ENCODE measurements at places on chromosomes 5 and 9. TPM values are rescaled to one million over a fixed set of nuclear protein-coding genes. Genes with fewer than 3 reads are reported as not detected.

Gene FANCC
- 18.0 TPM for total RNA-seq

Gene PCDHGB4
- total RNA-seq = not detected

Gene ACER2
- total RNA-seq = 2.7 TPM

GRCh38 chr5:95861221-95861863 is 38.8 kb upstream of the GLRX start:
- no peak for DNase-seq
- no peaks in the 10 kb centered on the region for H3K27me3 ChIP-seq
- H3K27ac ChIP-seq = no peak overlapping the region
- no peak overlapping the region for H3K4me3 ChIP-seq
- no peaks in the 10 kb centered on the region for H3K4me1 ChIP-seq
- no peaks in the 10 kb centered on the region for H3K36me3 ChIP-seq

DNA sequence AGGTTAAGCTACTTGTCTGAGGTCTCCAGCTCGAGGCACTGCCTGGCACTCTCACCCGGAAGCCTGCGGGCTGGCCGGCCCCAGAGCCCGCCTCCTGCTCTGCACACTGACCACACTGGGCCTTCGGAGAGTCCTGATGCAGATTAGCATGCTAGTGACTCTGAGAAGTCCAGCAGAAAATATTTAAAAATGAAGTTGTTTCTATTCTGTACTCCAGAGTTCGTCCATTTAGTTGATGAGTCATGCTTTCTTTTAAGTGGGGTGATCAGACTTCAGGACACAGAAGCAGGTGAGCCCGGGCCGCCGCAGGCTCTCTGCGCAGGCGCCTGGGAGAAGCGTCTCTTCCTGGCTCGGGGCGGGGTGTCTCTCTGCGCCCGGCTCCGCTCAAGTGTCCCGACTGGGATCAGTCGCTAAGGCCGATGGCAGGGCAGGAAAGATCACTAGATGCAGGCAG is 32.5 kb downstream of the FAM240B start:
- no peaks in the 10 kb centered on the region for H3K27me3 ChIP-seq
- no peak overlapping the region for H3K4me3 ChIP-seq
- H3K4me1 ChIP-seq = no peaks in the 10 kb centered on the region
- no peak overlapping the region for H3K27ac ChIP-seq
- H3K36me3 ChIP-seq = no peaks in the 10 kb centered on the region

DNA sequence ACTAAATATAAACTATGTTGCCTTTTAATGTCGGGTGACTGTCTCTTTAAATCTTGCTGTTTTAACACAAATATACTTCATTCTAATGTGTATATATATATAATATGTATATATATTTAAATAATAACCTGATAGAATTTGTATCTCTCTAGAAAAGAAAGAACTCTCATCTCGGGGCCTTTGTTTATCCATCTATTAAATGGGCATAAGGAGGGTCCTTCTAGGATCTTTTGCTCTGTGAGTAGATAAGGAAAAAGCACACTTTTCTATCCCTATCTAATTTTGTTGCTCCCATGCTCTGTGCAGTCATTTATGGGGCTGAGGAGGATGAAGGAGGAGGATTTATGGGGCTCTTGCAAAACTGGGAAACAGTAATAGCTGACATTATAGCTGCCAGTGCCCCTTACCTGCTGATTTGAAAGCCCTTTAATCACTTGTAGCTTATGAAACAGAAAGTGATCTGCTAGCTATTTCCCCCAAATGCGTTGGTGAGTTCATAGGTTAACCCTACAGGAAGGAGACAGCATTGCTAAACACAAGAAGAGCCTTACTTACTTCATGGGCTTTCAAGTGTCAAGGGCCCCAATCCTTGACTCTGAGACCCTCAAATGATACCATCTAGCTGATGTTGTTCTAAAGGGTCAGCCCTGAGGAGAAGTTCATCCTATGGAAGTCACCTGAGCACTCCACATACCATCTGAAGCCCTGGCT is 5.8 kb upstream of the PPARGC1B start:
- DNase-seq = peak; percentile 22
- H3K4me1 ChIP-seq = peaks cover 7% of the 10 kb centered on the region
- H3K27ac ChIP-seq = no peak overlapping the region
- H3K27me3 ChIP-seq = no peaks in the 10 kb centered on the region
- H3K36me3 ChIP-seq = no peaks in the 10 kb centered on the region
- H3K4me3 ChIP-seq = no peak overlapping the region

DNA sequence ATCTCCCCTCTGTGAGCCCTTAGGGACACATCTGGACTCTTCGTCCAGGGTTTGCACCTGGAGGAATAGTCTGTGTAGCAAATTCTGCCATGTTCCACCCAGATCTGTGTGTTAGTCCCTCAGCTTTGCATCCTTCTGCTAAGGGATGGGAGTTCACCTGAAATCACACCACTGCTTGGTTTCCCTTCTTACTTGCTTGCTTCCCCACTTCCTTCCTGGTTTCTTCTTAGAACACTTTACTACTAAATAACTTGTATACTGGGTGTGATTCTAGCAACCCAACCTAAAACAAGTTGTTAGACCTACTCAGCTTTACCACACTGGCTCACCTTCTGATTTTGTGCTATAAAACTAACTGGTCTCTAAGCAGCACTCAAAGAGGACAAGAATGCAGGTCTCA is 202.6 kb upstream of the MAP3K1 start:
- H3K4me3 ChIP-seq = peak overlapping the region; percentile 9
- H3K4me1 ChIP-seq = peaks cover 68% of the 10 kb centered on the region
- no peaks in the 10 kb centered on the region for H3K27me3 ChIP-seq
- no peak overlapping the region for H3K27ac ChIP-seq
- H3K36me3 ChIP-seq = no peaks in the 10 kb centered on the region

GRCh38 chr9:27847818-27848217 is 274.5 kb upstream of the C9orf72 start:
- no peaks in the 10 kb centered on the region for H3K4me1 ChIP-seq
- H3K27me3 ChIP-seq = no peaks in the 10 kb centered on the region
- no peak for DNase-seq
- H3K36me3 ChIP-seq = no peaks in the 10 kb centered on the region

DNA sequence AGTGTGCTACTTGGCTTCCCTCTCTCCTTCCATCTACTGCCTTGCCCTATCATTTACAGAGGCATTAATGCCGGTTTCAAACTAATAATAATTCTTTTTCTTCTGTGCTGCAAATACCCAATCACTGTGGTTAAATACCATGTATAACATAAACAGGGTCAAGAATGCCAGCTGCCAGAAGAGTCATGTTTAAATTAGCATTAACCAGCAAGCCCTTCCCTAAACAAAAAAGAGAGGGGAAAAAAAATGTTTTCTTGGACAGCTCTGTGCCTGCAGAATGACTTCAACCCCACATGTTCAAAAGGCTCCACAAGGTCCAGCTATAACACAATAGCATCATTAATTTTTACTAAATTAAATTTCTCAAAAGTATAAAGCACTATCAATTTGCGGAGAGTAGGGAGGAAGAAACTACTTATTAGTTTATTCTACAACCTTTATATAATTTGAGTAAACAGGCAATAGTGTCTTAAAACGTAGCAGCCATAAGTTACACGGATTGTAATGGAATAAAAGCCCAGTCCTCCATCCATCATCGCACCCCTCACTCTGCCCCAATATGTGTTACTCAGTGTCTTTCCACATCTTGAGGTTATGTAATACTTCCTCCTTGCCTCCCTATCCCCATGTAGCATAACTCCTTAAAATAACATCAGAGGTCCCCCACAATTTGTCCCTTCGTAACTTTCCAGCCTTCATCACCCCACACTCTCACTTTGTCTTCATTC is 3.9 kb downstream of the LPAR1 start:
- no peaks in the 10 kb centered on the region for H3K4me1 ChIP-seq
- H3K4me3 ChIP-seq = no peak overlapping the region
- no peaks in the 10 kb centered on the region for H3K27me3 ChIP-seq
- no peaks in the 10 kb centered on the region for H3K36me3 ChIP-seq
- DNase-seq = no peak

- no peak overlapping the region for H3K27ac ChIP-seq
- H3K4me1 ChIP-seq = peaks cover 12% of the 10 kb centered on the region
- no peak for DNase-seq
- no peaks in the 10 kb centered on the region for H3K27me3 ChIP-seq
- no peaks in the 10 kb centered on the region for H3K36me3 ChIP-seq
Observed at GRCh38 chr5:139659695-139660101, 11.5 kb downstream of the CXXC5 start.

- no peaks in the 10 kb centered on the region for H3K36me3 ChIP-seq
- no peak overlapping the region for H3K4me3 ChIP-seq
- no peaks in the 10 kb centered on the region for H3K4me1 ChIP-seq
Observed at GRCh38 chr5:180988016-180988415, 630 bp upstream of the BTNL3 start.

DNA sequence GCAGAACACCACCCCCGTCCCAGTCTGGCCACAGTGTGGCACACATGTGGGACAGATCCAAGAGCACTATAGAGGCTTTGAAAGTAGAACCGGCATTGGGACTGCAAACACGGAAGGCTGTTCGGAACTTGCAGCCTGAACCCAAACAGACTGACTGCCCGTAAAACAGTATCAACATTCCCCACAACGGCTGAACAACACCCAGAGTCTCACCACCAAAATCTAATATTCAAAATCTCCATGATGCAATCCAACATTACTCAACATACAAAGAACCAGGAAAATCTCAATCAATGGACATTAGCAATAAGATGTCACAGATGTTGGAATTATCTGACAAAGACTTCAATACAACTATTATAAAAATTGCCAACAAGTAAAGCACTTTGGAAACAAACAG is 82.3 kb downstream of the ROR2 start:
- H3K4me1 ChIP-seq = no peaks in the 10 kb centered on the region
- no peaks in the 10 kb centered on the region for H3K27me3 ChIP-seq

GRCh38 chr5:103473725-103474124 is 88.9 kb downstream of the NUDT12 start:
- H3K36me3 ChIP-seq = no peaks in the 10 kb centered on the region
- no peak overlapping the region for H3K4me3 ChIP-seq
- no peaks in the 10 kb centered on the region for H3K4me1 ChIP-seq
- H3K27me3 ChIP-seq = no peaks in the 10 kb centered on the region

DNA sequence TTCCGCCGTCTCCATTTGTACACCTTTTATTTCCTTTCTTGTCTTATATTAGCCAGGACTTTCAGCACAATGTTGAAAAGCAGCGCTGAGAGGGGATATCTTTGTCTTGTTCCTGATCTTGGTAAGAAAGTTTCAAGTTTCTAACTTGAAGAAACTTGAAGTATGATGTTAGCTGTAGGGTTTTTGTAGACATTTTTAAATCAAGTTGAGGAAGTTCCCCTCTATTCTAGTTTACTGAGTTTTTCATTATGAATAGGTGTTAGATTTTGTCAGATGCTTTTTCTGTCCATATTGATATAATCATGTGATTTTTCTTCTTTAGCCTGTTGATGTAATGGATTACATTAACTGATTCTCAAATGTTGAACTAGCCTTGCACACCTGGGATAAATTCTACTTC is 425.7 kb downstream of the PIK3R1 start:
- no peaks in the 10 kb centered on the region for H3K27me3 ChIP-seq
- H3K27ac ChIP-seq = no peak overlapping the region
- DNase-seq = no peak
- H3K4me1 ChIP-seq = no peaks in the 10 kb centered on the region
- no peaks in the 10 kb centered on the region for H3K36me3 ChIP-seq
- no peak overlapping the region for H3K4me3 ChIP-seq

DNA sequence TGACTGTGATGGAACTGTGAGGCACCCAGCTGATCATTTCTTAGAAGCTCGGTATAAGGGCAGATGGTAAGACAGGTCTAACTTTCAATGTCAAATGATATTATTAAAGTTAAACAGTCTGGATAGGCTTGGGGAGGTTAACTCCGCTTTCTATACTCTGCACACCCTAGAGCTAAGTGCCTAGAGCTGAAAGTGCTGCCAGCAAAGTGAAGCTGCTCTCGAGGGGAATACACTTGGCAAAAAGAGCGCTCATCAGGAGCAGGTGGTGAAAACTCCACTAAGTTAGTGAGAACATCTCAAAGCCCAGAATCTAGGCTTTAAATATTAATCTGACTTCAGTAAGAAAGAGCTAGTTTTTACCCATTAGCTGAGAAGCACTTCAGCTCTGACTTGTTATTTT is 349.6 kb upstream of the SLC30A5 start:
- H3K4me3 ChIP-seq = no peak overlapping the region
- no peaks in the 10 kb centered on the region for H3K36me3 ChIP-seq
- no peaks in the 10 kb centered on the region for H3K27me3 ChIP-seq

DNA sequence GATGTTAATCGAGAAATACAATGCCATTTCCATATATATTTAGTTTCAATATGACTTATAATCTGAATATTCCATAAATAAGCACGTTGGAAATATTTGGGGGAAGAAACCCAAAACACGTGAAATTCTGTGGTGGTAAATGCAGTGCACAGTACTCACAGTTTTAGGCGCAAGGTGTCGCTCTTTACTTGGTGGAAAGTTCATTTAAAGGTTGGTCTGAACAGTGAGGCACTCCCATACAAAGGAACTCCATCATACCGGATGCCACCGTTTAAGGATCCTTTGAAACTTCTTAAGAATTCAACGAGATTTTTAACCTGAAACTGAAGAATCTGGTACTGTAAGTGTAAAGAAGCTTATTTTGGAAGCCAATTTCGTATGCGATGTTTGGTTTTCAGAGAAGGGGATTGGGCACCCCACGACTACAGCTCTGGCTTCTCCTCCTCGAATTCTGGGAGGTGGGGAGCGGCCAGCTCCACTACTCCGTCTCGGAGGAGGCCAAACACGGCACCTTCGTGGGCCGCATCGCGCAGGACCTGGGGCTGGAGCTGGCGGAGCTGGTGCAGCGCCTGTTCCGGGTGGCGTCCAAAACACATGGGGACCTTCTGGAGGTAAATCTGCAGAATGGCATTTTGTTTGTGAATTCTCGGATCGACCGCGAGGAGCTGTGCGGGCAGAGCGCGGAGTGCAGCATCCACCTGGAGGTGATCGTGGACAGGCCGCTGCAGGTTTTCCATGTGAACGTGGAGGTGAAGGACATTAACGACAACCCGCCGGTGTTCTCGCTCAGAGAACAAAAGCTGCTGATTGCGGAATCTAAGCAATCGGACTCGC is at the start of gene PCDHA11:
TSS of gene PCDHA11 (plus strand) at position 237 of the 834 bp plus-strand sequence. CDS start at position 384, 147 bp downstream.
- no peak for DNase-seq
- H3K36me3 ChIP-seq = no peaks in the 10 kb centered on the region
- H3K27ac ChIP-seq = no peak within 1 kb of the TSS
- no peaks in the 10 kb centered on the region for H3K27me3 ChIP-seq
- H3K4me1 ChIP-seq = no peaks in the 10 kb centered on the region
- H3K4me3 ChIP-seq = no peak within 1 kb of the TSS
